ENCODE measurements at places on chromosomes 2 and 18.

GRCh38 chr2:61434314-61434713, 36.6 kb downstream of the USP34 start:
- DNase-seq, result no peak

DNA sequence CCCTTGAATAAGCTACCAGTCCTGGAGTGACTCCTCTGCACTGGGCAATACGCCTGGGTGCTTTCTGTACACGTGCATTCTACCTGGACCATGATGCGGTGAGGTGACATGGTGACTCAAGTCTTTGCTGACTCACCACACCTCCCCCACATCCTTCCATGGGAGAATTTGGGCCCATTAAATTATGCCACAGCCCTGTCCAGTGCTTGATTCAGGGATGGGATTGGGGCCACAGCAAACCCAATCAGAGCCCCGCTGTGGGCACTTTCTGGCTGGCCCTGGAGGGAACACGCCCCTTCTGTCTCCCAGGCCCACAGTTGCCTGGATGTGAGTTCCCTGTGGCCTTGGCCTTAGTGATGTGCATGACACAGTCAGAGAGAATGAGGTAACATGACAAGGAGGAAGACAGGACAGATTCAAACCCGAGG, 86.9 kb downstream of the LRRC30 start:
- no peak for DNase-seq

- DNase-seq, result no peak
These were observed 236.9 kb downstream of the SCG2 start for GRCh38 chr2:223365158-223365679.

DNA sequence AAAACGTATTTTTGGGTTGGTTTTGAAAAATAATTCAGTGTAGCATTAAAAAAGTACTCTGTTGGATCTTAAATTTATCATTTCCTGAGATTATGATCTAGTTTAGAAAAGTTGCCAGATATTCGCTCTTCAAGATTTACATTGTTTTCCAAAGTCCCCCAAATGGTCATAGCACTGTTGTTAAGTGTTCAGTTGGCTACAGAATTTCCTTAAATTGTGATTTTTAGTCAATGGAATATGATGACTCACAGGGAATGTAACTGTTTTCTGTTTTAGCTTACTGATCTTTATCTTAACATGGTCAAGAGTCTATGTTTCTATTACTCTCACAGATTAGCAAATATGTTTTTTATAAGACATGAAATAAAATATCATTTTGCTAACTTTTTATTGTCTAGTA, 23.2 kb downstream of the PLCL1 start:
- no peak for DNase-seq

- DNase-seq, result peak; percentile 80
These were observed 9.9 kb upstream of the IL1A start for GRCh38 chr2:112794131-112794733.

DNA sequence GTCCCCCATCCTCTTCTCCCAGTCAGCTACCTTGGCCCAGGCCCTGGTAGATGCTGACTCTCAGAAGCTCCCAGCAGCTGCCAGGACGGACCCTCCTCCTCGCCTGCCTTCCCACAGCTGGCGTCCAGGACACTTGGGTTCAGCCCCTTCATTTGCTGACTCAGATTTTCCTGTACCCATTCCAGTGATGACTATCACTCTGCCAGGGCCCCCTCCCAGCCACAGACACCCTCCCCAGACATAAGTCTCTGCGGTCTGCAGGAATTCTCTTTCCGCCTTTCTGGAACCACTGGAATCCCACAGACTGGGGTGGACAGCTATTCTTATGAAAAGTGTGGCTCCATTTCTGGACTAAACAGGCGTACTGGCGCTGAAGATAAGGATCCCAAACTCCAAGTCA, 260.3 kb upstream of the EPAS1 start:
- DNase-seq, result peak; percentile 75

DNA sequence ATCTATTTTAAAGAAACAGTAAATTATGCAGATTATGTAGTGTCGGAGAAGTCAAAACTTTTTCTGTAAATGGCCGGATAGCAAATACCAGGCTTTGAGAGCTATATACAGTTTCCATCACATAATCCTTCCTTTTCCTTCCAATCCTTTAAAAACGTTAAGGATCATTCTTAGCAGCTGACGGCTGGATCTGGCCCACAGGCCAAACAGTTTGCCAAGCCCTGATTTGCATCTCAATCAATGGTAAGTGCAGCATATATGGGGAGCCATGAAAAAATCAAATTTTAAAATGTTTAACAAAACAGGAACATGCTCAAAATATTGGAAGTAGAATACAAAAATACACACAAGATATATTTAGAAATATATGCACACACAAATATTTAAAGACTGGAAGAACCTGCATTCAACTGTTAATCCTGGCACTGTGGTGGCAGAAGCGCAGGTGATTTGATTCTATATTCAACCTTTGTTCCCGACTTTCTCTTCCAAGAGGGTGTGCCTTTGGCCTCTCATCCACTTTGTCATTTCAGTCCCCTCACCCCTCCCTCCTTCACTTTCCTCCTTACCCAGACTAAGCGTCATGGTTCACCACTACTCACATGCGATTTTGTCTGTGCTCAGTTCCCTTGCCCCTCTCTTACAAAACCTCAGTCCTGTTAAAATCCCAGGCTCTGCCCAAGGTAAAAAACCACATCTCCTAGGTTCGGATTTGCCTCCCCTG, 27.3 kb downstream of the NDUFA10 start:
- no peak for DNase-seq

GRCh38 chr2:188971432-188971861, 2.7 kb upstream of the COL3A1 start:
- DNase-seq, result no peak

- no peak for DNase-seq
These were observed 289.2 kb downstream of the LRRTM4 start for GRCh38 chr2:77232909-77233425.

DNA sequence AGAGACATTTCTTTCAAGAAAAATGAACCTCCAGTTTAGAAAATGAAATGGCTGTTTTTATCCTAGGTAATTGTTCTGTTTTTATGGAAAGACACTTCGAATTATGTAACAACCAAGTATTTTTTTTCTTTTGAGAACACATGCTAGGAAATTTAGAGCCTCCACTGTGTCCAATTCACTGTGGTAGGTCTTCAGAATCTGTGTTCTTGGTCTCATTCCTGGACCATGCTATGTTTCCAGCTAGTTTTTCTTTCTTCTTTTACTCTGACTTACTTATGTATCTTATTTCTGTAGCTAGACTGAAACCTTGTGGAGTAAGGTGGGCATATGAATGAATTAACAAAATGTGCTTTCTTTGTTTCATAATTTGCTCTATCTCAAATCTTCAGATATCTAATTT, 391.7 kb upstream of the KLHL29 start:
- no peak for DNase-seq

DNA sequence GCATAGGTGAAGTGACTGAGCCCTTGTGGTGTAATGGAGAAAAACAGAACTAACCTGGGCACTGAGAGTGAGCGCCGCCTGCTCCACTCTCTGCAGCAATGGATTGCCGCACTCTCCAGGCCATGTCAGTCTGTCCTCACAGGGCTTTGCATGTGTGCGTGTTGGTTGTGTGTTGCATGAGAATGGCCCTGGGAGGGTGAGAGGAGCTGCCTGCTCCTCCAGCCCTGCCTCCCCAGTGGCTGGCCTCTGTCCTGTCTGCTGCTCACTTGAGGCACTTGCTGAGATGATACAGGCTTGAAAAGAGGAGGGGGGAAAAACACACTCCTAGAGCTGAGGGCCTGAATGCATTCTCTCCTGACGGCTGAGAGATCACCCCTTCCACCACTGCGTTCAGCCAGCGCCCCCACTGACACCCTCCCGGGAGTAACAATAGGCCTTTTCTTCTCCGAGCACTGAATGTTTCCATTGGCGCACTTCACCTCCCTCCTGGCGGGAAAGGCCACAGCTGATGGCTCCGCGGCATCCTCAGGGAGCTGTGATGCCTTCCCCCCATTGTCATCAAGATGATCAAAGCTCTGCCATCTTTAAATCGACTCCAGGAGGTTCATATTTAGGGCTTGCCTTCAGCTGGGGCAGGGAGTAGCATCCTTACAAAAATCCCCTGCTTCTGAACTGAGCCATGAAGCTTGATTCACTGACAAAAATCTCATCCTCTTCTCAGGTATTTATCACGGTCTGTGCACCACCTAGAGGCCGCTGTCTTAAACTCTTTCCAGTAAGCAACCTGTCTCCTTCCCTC, 49.9 kb upstream of the DAPL1 start:
- DNase-seq, result no peak
